ENCODE measurements at places on chromosomes 5 and 9.
A peak's percentile ranks its signal among the peaks of the same experiment; 100 is the strongest.

DNA sequence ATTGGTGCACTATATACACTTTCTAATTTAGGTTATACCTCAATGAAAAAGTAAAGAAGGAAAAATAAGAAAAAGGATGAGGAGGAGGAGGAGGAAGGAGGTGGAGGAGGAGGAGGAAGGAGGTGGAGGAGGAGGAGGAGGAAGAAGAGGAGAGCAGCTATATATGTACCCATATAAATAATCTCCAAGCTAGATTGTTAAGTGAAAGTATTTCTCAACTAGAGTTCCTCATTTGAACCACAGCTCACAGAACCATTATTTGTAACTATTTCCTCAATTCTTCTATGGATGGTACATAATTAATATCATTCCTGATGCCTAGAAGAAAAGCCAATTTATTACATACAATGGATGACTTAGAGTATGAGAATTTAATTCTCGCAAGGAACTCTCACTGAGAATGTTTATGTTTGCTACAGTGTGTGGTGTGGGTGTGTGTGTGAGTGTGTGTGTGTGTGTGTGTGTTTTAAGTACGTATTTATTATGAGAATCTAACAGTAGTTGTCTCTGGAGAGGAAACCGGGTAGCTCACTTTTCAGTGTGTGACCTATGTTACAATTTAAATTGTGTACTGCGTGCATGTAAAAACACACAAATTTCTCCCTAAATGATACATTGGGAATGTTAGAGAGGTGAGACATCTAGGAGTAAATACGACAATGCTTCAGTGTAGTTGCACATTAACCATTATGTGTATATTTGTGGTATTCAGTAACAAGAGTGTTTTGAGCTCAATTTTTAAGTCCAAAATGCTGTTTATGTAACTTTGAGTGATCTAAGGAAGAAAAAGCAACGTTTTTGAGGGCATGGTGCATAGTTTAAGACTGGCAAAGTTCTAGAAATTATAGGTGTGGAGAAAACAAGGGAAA lies 20.2 kb upstream of the NREP start:
- no peak for DNase-seq

DNA sequence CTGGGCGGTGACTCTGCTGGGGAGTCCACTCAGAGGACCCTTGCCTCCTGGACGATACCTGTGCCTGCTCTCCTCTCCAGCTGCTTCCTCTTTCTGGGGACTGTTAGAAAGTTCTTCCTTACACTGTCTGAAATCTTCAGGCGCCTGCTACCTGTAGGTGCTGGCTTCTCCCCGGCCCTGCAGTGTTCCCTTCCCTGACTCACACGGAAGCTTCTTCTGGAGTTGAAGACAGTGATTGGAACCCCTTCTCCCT lies 562 bp downstream of the GSN start:
- DNase-seq, result no peak

GRCh38 chr9:89555451-89556375 lies 49.1 kb upstream of the GADD45G start:
- no peak for DNase-seq

DNA sequence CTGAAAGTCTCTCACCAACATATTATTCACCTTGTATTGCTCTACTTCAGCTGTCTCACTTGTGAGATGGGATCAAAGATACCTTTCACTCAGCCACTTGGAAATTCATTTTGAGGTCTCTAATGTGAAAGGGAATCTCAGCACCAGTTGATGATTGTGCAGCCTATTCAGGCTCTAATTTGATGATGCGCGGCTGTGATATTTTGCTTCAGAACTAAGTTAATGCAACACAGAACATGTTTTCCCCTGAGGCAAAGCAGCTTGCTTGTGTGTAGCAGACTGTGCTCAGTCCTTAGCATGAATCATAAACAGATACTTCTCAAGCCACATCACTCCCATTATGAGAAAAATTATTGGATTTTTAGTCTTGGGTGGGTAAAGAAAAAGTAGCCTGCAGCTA lies 378.8 kb downstream of the OSTF1 start:
- DNase-seq, result no peak

DNA sequence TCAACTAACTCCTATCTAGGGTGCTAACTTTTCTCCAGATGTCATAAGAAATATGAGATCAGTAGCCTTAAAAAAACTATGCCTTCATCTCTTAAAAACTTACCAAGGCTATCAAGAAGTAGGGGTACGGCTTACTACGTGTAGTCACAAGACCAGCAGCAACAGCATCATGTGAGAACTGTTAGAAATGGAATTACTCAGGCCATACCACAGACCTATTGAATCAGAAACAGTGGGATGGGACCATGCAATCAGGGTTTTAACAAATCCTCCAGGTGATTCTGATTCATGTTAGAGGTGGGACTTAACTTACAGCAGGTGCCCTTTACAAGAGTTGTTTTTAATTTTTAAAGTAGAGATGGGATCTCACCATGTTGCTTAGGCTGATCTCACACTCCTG lies 4.6 kb downstream of the IFNE start:
- DNase-seq, result no peak

DNA sequence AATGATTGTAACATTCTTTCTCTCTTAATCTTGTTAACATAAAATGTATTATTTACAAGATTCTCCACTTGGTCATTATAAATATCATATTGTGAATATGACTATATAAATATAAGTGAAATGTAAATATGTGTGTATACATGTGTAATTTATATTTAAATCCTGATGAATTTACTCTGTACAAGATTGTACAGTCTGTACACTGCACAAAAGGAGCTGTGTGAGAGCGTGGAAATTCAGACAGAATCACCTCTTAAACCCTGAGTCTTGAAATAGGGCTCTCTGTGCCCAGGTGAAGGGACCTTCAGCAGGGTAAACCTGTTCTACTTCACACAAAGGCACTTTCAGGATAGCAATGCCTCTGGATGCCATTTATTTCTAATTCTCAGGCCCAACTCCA lies 456.0 kb downstream of the SEMA5A start:
- DNase-seq, result no peak

DNA sequence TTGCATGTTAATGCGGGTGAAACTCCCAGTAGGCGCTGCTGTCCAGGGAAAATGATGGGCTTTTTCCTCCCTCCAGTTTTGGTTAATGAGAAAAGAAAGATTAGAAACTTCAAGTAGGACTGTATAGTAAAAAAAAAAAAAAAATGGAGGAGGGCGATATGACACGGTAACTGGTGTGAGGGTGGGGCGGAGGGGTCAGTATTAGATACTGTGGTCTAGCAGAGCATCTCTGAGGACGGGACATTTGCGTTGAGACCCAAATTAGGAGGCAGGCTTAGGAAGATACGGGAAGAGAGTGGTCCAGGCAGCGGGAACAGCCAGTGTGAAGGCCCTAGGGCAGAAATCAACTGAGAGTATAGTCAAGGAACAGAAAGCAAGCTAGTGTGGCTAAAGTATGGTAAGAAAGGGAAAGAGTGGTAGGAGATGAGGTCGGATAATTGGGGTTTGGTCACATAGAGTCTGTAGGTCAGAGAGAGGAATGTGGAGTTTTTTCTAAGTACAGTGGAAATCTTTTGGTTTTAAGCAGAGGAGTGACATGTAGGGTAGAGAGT lies 707 bp downstream of the RMND5B start:
- no peak for DNase-seq

DNA sequence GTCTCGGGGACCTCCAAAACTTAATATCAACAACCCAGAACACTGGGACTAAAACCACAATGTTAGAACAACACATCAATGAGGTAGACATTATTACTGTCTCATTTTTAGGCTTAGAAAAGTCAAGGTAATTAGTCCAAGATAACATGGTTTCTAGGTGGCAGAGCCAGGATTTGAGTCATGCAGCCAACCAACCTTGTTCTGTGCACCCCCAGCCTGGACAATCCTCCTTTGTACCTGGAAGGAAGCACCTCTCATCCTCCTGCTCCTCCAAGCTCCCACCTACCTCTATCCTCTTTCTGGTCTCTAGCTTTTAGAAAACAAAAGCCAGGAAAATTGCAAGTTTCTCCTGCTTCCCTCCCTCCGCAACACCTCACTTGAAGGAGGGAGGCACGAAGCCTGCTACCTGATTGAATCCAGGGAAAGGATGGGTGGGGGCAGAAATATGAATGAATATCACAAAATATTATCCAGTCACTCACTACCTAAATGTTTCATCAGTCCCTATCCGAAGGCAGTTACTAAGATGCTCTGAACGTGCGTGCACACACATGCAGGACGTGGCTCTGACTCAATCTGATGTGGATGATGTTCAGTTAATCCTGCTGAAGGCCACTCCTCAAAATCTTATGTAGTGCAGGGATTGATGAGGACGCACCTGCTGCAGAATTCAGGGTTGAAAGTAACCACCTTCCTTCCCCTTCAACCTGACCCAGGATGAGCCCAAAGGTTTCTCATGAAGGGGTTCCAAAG lies 26.3 kb upstream of the TTC1 start:
- no peak for DNase-seq

DNA sequence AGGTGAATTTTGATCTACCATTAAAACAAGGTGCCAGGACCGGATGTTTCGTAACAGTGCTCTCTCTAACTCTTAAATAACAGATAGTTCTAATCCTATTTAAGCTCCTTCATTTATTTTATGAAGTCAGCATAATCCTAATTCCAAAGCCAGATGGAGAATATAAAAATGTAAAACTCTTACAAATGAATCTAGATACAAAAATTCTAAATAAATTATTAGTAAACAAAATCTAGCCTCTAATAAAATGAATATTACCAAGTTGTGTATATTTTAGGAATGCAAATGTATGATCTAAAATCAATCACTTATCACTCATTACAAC lies 32.4 kb upstream of the IL33 start:
- DNase-seq, result no peak

DNA sequence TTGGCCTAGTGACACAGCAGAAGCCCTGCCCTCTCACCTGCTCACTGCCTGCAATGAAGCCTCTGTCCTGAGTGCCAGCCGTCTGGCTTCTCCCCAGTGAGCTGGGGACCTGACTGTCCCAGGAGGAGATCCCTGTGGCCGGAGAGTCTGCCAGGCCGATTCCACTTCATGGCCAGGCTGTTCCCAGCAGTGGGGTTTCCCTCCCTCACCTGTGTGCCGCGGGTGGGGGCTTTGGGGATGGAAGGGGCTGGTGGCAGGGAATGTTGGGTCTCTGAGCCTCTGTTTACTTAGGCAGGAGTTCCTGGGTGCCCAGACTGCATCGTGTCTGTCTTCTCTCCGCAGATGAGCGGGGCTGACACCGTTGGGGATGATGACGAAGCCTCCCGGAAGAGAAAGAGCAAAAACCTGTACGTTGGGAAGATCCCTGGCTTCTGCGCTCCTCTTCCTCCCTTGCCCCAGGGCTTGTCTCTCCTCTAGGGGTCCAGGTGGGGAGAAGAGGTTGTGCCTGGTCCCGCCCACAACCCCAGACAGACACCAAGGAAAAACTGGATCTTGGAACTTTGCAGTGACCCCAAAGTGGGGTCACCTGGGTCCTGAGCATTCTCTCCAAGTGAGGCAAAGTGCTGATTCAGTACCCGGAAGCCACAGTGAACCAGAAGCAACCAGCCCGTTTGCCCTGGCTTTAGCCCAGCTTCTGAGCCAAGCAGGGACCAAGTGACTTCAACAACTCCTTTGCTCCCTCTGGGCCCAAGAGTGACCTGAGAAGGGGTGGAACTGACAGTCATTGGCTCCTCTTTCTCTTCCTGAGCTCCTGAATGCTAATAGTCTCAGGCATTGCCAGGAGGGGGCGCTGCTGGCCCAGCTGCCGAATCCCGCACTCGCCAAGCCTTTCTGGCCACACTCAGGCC lies 127.7 kb downstream of the RGS3 start:
- peak; percentile 71 for DNase-seq

DNA sequence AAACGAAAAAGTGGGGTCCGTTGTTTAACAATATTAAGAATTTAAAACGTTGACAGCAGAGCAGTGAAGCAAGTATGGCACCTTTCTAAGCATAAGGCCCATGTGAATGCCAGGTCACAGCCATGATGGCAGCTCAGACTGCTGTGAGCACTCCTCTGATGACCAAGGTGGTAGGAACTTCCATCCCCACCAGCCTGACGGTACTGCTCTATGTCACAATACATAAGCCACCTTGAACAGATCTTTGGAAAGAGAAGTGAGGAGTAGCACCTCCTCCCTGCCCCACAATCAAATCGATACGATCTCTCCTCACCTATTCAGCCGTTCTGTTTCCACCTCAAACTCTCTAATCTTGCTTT lies 105.9 kb downstream of the DCP2 start:
- DNase-seq, result no peak

- DNase-seq, result no peak
Measured at GRCh38 chr9:18920141-18921084, 112.6 kb downstream of the SAXO1 start.

DNA sequence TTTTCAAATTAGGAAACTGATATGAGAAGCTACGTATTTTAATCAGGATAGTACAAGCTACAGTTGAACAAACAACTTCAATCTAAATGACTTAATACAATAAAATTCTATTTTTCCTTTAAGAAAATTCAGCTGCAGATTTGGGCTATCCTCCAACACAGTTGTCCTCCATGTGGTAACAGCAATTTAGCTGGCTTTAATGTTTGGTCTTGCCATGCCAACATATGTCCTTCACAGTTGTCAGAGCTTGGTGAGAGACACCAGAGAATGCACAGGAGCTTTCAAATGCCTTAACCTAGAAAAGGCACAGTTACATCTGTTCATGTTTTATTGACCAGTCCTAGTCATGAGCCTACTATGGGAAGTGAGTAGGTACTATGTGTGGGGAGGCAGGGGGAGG lies 10.8 kb downstream of the FAM174A start:
- DNase-seq, result no peak

DNA sequence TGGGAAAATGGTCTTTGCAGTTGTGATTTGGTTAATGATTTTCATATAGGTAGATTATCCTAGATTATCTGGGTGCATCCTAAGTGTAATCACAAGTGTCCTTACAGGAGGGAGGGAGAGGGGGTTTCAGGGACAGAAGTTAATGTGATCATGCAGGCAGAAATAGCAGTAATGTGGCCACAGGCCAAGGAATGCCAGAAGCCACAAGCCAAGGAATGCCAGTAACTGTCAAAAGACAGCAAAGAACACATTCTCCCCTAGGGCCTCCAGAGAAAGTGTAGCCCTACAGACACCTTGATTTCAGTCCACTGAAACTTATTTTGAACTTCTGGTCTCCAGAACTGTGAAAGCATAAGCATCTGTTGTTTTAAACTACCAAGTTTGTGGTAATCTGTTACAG lies 2074.5 kb downstream of the MAT2B start:
- no peak for DNase-seq

DNA sequence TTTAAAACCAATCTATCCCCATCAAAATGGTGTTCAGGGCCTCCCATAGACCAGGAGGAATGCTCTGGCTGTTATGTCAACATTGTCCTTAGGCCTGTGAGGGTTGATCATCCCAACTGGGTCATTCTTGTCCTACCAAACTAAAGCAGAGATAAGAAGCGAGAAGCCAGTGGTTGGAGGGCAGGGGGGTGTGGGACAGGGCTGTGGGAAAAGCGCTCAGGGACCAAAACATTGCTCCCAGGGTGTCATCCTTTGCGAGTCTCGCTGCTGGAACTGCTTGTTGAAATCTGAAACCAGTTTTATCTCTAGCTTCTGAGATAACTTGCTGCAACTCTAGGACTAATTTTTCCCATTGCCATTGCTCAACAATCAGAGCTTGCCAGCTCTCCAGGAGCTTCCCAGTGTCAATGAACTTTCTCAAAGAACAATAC lies 48.1 kb downstream of the SPATA31C2 start:
- DNase-seq, result no peak

GRCh38 chr5:84436866-84437265 lies 52.2 kb upstream of the EDIL3 start:
- DNase-seq, result no peak

Data from activated CD4-positive, alpha-beta memory T cell treated with anti-CD3 and anti-CD28 coated beads, Interleukin-2, amount 10 ng/mL, durations not matched to agents 7 days and 5 days (primary cell).